ENCODE measurements at places on chromosomes 11 and 22. TPM values are rescaled to one million over a fixed set of nuclear protein-coding genes. Genes with fewer than 3 reads are reported as not detected.
A peak's percentile ranks its signal among the peaks of the same experiment; 100 is the strongest.

The IGF2 gene
- not detected for polyA plus RNA-seq

The PANX2 gene
- not detected for polyA plus RNA-seq

DNA sequence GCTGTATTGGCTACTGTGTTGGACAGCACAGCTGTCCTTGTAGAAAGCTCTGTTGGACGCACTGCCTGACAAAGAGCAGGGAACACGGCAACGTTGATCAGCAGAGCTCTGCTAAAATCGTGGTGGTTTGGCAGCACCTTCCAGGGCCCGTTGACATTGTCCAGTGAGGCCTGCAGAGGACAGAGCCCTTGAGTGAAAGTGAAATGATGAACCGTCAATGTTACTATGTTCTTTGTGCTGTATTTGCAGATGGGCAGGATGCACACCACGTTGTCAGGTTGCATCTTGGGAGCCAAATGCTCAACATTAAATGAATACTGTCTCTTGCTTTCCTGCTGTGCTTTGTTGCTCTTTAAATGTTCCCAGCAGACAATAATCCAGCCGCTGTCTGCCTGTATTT lies 69.7 kb downstream of the NELL1 start:
- H3K27ac ChIP-seq, result no peak overlapping the region
- H3K4me1 ChIP-seq, result no peaks in the 10 kb centered on the region
- no peak for DNase-seq
- H3K36me3 ChIP-seq, result no peaks in the 10 kb centered on the region

DNA sequence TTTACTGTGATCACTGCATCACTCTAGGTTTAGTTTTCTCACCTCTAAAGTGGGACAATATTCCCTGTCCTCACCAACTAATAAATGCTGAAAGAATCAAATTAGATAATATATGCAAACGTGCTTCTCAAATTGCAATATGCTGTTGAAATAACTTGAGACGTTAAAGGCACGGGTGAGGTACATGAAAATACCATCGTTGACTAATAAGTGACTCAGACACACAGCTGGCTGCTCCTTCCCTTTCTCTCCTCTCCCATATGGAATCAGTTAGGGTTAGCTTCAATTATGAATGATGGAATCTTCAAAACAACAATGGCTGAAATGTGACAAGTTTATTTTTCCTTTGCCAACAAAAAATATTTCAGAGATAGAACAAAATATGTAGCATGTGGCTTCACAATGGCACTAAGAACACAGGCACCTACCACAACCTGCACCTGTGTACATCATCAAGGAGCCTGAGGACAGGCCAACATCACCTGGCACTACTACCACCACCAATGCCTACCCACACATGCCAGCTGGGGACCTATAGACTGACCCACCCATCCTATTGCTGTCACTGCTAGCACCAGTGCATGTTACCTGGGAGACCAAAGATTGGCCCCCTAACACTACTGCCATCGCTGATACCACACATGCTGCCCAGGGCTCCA lies 13.7 kb downstream of the GDPD4 start:
- H3K36me3 ChIP-seq, result no peaks in the 10 kb centered on the region
- DNase-seq, result no peak
- no peaks in the 10 kb centered on the region for H3K4me1 ChIP-seq

The CNTF gene
- polyA plus RNA-seq, result not detected

DNA sequence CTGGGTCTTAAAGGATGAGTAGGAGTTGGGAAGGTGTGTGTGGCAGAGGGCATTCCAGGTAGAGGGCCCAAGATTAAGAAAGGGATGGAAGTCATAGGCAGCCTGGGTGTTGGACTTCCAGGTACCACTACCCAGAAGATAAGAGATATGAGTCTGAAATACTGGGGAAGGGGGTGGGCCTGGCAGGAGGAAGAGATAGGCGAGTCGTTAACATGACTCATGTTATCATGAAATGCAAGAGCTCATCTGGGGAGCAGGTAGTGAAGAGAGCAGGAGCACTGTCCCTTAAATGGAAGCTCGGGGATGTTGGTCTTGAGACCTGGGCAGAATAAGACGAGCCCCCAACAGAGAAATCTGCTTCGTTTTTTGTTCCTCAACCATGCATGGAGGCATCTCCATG lies 10.2 kb downstream of the ZC3H7B start:
- H3K27ac ChIP-seq, result peak overlapping the region; percentile 73
- no peak overlapping the region for H3K4me3 ChIP-seq
- H3K36me3 ChIP-seq, result peaks cover 3% of the 10 kb centered on the region
- H3K4me1 ChIP-seq, result peaks cover 31% of the 10 kb centered on the region
- no peaks in the 10 kb centered on the region for H3K27me3 ChIP-seq

The LRP5 gene
- 1.2 TPM for polyA plus RNA-seq

The LMO2 gene
- polyA plus RNA-seq, result 2.8 TPM
